ENCODE measurements at places on chromosomes 11 and 22.
A peak's percentile ranks its signal among the peaks of the same experiment; 100 is the strongest.

DNA sequence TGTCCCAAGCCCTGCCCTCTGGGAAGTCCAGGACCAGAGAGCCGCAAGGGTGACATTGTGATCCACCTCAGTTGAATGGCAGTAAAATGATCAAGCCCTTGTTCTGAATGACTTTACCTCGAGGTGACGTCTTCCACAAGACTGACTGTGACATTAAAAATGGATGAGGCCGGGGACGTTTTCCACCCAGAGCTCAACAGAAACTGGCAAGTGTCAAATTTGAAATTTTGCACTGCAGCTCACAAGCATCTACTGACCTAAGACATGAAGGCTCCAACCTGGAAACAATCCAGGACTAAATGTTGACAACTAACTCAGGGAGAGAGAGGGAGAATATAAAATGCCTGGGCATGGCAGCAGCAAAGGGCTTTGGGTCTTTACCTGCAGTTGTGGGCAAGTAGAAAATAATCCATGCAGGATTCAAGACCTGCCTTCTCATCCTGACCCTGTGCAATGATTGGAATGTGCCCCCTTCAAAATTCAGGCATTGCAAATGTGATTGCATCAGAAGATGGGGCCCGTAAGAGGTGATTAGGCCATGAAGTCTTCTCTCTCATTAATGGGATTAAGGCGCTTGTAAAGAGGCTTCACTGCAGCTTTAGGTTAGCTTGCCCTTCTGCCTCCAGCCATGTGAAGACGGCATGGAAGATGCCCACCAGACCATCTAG lies 33.6 kb upstream of the CLMP start:
- DNase-seq, result no peak

GRCh38 chr11:70763606-70764005 lies 365.3 kb downstream of the CTTN start:
- DNase-seq, result no peak

DNA sequence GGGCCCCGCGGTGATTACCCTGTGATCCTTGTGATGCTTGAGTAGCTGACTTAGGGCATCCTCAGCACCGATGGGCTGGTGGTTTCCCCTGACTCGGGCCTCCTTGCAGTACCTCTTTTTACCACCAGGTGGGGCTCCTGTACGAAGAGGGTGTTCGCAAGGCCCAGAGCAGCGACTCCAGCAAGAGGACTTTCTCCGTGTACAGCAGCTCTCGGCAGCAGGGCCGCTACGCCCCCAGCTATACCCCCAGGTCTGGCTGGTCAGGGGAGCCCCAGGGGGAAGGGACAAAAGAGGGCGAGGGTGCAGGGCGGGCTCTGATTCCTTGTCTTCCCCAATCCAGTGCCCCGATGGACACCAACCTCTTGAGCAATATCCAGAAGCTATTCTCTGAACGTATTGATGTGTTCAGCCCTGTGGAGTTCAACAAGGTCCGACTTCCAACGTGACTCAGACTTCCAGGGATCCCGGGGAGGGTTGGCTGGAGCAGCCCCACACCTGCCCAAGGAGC lies 1.3 kb upstream of the TM7SF2 start:
- peak; percentile 91 for DNase-seq

DNA sequence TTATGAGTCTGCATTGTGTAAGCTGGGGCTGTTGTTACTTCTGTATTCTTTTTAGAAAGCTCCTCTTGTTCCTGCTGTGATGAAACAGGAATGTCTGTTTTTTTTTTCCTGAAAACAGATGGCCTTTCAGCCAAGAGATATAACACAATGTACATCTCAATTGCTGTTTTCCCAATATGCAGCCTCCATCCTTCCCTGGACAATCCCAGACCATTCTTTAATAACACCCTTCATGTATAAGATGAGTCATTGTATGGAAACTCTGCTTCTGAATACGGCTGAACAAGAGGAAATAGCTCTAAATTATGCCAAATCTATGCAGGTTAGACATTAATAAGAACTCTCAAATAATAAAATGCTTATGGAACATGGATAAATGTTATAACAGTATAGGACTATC lies 60.2 kb upstream of the LRRC4C start:
- DNase-seq, result no peak

GRCh38 chr22:20024225-20024624 lies 3.3 kb downstream of the TANGO2 start:
- no peak for DNase-seq

GRCh38 chr22:48949375-48950149 lies 878.1 kb downstream of the BRD1 start:
- no peak for DNase-seq

- DNase-seq, result no peak
Observed at GRCh38 chr11:41399323-41399722, 60.1 kb downstream of the LRRC4C start.

- DNase-seq, result no peak
Observed at GRCh38 chr22:22825213-22825593, 62.4 kb upstream of the IGLL5 start.

GRCh38 chr22:46879083-46879482 lies 116.6 kb downstream of the TBC1D22A start:
- DNase-seq, result no peak

DNA sequence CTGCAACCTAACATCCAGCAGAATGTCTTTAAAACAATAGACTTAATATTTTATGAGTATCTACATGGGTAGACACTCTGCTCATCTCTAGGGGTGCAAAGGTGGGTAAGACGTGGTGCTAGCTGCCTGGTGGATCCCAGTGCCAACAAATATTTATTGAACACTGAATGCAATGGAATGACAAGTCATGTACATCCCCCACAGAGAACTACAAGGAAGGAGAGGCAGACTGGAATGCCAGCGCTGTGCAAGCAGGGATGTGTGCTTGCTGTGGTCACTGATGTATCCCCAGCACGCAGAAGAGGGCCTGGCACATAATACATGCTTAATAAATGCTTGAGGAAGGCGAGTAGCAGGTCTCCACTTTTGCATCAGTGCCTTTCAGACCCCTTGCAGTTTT lies 61.9 kb downstream of the CD6 start:
- no peak for DNase-seq

DNA sequence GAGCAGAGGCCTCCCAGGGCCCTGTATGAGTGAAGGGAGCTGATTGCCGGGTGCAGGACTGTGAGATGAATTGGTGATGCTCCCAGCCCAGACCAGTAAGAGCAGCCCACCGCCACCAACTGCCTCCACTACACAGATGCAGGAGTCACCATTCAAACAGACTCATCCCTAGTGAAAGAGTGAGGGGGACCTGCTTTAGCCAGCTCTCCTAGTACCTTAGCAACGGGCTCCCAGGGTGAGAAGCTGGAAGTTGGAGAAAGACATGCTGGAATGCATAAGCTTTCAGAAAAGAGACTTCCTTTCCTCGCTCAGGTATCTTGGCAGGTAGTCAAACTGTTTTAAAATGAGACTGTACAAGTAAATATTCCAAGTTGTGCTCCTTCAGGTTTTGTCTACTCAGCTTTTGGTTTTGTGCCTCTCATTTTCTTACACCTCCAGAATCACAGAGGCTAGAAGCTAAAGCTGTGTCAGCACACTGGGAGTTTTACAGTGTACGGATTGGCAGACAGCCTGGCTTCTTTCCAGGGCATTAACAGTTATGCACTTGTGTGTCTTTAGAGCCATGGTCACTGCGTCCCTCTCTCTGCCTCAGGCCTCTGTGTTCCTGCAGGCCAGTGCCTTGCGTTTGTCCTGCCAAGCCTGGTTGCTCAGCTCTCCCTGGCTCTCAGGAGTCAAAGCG lies 146.2 kb downstream of the ATXN10 start:
- peak; percentile 36 for DNase-seq

- DNase-seq, result peak; percentile 28
Observed at GRCh38 chr11:19777377-19778102, 64.9 kb downstream of the NAV2 start.

- DNase-seq, result no peak
Observed at GRCh38 chr11:120129570-120129969, 8.3 kb downstream of the TRIM29 start.

- no peak for DNase-seq
Observed at GRCh38 chr11:58765078-58765477, 33.3 kb upstream of the GLYAT start.

- no peak for DNase-seq
Observed at GRCh38 chr11:8220261-8221045, 43.2 kb downstream of the LMO1 start.

GRCh38 chr11:114082767-114083181 lies 23.3 kb downstream of the ZBTB16 start:
- no peak for DNase-seq

DNA sequence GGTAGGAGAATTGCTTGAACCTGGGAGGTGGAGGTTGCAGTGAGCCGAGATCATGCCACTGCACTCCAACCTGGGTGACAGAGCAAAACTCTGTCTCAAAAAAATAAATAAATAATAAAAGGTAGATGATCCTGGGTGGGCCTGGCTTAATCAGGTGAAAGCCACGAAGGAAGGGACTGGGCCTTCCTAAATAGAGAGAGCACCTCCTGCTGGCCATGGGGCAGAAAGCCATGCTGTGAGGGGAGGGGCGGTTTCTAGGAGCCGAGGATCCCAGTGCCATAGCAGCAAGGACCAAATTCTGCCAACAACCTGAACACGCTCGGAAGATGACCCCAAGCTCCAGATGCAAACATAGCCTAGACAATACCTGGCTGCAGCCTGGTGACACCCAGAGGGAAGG lies 24.5 kb upstream of the DGKZ start:
- DNase-seq, result peak; percentile 28

DNA sequence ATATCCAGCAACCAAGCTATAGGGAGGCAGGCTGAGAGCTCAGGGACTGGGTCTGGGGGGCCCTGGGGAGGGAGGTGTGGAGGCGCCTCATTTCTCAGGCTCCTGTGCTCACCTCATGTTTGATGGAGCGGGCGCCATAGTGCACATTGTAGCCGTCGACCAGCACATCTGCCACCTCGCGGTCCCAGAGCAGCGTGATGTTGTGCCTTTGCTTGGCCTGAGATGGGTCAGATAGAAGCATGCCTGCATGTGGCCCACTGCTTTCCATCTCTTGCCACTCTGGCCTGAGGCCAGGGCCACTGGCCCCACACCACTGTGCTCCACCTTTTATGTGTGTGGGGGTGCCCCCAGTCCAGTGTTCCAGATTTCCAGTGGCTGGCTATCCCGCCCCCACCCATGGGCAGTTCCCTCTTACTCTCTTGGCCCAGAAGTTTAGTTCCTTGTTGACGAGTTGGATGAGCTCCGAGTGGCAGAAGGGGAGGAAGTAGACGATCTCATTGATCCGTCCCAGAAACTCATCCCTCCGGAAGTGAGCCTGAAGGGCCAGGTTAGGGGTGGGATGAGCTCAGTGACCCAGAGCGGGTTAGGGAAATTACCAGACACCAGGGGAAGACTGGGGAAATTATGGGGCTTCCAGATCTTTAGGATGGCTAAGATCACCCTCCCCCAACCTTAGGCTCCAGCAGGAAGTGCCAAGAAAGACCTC lies 50.1 kb upstream of the PHOX2A start:
- no peak for DNase-seq

- no peak for DNase-seq
Observed at GRCh38 chr11:104225047-104225446, 61.1 kb upstream of the PDGFD start.

GRCh38 chr11:104164028-104164520 lies at the start of gene PDGFD:
Gene PDGFD (minus strand): TSS chr11:104164147.
- DNase-seq, result peak; percentile 18

- DNase-seq, result no peak
Observed at GRCh38 chr11:17171916-17172315, 35.9 kb downstream of the PIK3C2A start.

GRCh38 chr11:86403458-86403857 lies 28.8 kb downstream of the CCDC81 start:
- no peak for DNase-seq

- DNase-seq, result no peak
Observed at GRCh38 chr11:129739339-129739738, 76.3 kb upstream of the TMEM45B start.

GRCh38 chr11:78365381-78365792 lies 52.2 kb downstream of the GAB2 start:
- DNase-seq, result no peak

DNA sequence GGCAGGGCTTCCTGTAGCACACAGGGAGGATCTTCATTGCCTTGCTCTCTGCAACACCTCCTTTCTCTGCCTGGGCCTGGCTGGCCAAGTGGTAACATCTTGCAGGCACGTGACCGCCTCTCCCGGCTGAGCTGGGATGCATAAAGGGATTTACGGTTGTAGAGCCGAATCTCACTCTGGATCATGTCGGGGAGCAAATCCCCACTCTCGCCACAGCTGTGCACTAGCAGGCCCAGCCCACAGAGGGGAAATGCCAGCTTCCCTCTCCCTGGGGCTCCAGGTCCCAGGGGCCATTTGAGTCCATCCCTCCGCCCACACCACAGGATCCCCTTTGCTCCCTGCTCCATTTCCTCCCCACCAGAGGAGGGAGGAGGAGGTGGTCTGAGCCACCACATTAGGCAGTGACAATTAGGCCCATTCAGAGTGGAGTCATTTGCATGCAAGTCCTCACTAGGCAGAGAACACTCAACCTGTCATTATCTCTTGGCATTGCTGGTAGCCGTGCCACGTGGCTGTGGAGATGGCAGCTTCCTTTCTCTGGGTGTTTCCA lies 196.7 kb downstream of the DSCAML1 start:
- peak; percentile 31 for DNase-seq

- DNase-seq, result no peak
Observed at GRCh38 chr11:24391167-24391566, 105.7 kb upstream of the LUZP2 start.

DNA sequence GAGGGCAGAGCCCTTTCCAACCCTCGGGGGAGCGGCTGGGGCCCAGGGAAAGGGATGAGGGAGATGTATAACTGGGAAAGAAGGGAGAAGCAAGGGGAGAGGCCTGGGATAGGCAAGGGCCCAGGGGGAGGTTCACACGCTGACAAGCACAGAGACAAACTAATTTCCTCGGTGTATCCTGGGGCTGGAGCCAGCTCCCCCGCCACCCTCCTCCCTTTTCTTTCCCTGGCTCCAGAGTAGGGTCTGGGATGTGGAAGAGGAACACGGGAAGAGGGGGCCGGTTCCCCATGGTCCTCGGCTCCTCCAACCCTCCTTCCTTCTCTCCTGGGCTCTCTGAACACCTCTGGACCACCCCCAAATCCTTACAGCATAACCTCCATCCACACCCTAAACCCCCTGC lies 6.9 kb downstream of the CLCF1 start:
- no peak for DNase-seq

DNA sequence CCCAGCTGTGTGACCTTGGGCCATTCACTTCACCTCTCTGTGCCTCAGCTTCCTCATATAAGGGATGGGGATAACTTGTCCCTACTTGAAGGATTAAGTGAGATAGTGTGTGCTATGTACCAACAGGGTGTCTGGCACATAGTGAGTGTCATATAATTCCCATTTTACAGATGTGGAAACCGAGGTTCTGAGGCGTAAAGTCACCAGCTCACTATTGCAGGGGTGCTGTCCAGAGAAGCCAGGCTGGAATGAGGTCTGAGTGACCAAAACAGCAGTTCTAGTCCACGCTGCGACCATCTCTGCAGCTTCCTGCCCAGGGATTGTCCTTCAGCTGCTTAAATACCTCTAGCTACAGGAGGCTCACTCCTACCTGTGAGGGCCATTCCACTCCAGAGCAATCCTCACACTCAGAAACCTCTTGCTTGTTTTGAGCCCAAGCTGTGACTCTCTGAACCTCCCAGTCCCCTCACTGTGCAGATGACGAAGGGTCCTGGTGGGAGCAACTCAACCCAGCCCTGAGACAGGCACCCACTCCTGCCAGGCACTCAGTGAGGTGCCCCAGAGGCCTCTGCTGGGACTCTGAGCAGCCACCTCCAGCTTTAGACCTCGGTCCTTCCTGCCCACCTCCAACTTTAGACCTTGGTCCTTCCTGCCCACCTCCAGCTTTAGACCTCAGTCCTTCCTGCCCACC lies 5.8 kb downstream of the MB start:
- no peak for DNase-seq

GRCh38 chr11:93715797-93716396 lies 25.4 kb downstream of the TAF1D start:
- no peak for DNase-seq

Measured in cerebellar cortex (tissue), 1 donor.